ENCODE measurements at places on chromosomes 7 and 10.

GRCh38 chr10:17435187-17435586, 19.2 kb downstream of the ST8SIA6 start:
- no peak for DNase-seq

- DNase-seq: no peak
Measured at GRCh38 chr10:70206762-70207161, 26.5 kb downstream of the PPA1 start.

GRCh38 chr7:157255201-157255606, 81.6 kb upstream of the DNAJB6 start:
- no peak for DNase-seq

- no peak for DNase-seq
Measured at GRCh38 chr10:19815036-19815730, 1.0 kb upstream of the PLXDC2 start.

DNA sequence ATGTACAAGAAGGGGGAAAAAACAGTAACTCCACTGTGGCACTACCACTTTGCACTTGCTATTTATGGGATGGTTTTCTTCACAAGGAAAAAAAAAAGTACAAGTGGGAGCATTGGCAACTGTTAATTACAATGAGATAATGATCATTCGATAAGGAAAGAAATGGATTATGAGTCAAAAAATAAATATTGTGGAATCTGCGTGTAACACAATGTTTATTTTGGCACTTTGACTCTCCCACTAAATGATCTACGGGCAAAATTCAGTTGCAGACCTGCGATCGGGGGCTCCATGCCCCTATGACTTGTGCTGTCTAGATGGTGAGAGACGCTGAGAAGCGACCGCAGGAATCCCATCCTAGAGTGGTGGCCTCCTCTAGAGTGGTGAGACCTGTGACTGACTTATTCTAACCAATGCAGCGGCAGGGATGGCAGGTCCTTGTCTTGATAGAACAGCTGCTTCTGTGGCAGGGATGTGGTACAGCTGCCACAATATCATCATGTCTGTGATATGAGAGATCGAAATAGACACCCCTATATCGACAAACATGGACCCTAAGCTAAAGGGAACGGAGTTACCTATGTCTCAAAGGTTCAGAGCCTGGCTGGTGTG, 345.0 kb upstream of the KLF6 start:
- no peak for DNase-seq

GRCh38 chr10:121503587-121504051, 94.6 kb downstream of the FGFR2 start:
- DNase-seq: no peak

- no peak for DNase-seq
Measured at GRCh38 chr10:5543623-5544022, 18.9 kb downstream of the CALML3 start.

Measured in GM12892 (cell line).